Stimulated activated CD4-positive, alpha-beta T cell treated with anti-CD3 and anti-CD28 coated beads, Interleukin-1b, Interleukin-23, amount 100 ng/mL, for 48 hours (primary cell): ENCODE measurements at places on chromosomes 7 and 10.

GRCh38 chr7:134823400-134823799, 44.0 kb downstream of the CALD1 start:
- no peak for DNase-seq

- no peak for DNase-seq
Observed at GRCh38 chr7:92754919-92755581, 81.3 kb downstream of the CDK6 start.

- no peak for DNase-seq
Observed at GRCh38 chr7:135998081-135998480, 20.9 kb upstream of the MTPN start.

GRCh38 chr10:3963191-3963673, 178.2 kb upstream of the KLF6 start:
- no peak for DNase-seq

DNA sequence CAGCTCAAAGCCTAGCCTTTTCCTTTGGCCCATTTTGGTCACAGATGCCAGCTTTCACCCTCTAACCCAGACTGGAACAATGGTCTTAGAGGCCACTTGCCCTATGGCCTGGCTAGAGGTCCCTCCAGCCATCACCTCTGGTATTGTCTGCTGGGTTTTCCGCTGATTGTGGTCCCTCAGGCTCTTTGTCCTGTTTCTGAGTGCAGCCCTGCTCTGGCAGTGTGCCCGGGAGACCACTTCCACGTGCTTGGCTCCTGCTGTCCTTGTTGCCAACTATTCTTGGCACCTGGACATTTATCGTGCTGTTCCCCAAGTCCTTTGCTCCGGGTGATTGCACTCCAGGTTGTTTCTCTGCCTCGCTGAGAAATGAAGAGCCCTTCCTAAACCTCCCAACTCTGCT, 53.3 kb upstream of the FAM180A start:
- no peak for DNase-seq

GRCh38 chr10:13659887-13660550, 73.3 kb downstream of the PRPF18 start:
- peak; percentile 59 for DNase-seq

DNA sequence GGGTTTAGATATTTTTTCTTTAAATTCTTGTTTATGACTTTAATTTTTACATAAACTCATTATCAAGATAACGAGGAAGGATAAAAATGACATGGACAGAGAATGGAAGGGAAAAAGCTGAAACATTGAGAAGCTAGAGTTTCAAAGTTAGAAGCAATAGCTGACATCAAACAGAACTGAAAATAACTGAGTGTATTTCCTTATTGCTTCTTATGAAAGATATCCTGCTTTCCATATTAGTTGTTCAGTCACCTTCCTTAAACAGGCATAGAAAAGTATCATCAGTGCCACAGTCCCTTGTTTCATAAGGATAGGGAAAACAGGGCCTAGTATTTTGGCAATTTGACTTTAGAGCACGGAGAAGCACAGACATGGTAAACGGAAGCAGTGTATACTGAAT, 460.5 kb upstream of the GHITM start:
- no peak for DNase-seq

- DNase-seq, result no peak
Observed at GRCh38 chr7:157526913-157527634, 190.3 kb downstream of the DNAJB6 start.
